ENCODE measurements at places on chromosomes 3 and 15.
A peak's percentile ranks its signal among the peaks of the same experiment; 100 is the strongest.

DNA sequence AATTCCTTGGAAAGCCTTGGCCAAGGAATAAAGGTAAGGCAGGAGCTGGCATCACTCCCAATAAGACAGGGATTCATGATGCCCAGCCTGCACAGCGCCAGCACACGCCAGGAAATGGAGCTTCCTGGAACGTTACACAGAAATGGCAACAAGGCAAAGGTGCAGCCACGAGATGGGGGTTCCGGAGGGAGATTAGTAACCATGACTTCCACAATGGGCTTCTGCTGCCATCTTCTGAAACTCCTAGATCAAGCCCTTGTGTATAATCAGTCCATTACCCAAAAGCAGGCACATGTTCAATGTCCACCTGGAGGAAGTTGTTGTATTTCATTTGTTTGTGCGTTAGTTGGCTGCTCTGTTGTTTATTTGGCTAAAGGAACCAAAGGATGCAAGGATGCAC is 131.2 kb upstream of the TRIM42 start:
- no peak for DNase-seq

GRCh38 chr3:21544076-21544462 is 206.9 kb downstream of the ZNF385D start:
- DNase-seq: no peak

- no peak for DNase-seq
Measured at GRCh38 chr3:169657351-169658124, 6.0 kb downstream of the MECOM start.

GRCh38 chr3:76308541-76308940 is 523.2 kb upstream of the ZNF717 start:
- no peak for DNase-seq

GRCh38 chr3:64575211-64575844 is 112.5 kb downstream of the ADAMTS9 start:
- DNase-seq: peak; percentile 53

GRCh38 chr15:51283026-51283425 is 55.4 kb downstream of the CYP19A1 start:
- DNase-seq: no peak

DNA sequence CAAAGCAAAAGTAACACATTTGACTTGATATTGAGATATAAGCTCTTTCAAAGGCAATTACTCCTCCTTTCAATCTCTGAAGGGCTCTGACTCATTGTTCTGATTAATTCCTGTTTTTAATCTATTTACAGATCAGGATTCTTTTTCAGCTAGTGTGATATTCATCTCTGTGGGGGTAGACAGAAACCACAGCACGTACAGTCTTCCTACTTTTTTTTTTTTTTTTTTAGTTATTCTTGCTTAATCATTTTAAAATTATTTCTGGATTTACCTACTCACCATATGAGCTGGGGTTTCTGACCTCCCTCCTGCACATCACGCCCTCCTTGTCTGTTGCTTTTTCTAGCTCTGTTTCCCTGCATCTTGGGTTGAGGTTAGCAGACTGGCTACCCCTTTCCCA is 1.4 kb downstream of the CNTN3 start:
- no peak for DNase-seq

GRCh38 chr15:92900731-92901071 is 577 bp downstream of the CHD2 start:
- DNase-seq: no peak

DNA sequence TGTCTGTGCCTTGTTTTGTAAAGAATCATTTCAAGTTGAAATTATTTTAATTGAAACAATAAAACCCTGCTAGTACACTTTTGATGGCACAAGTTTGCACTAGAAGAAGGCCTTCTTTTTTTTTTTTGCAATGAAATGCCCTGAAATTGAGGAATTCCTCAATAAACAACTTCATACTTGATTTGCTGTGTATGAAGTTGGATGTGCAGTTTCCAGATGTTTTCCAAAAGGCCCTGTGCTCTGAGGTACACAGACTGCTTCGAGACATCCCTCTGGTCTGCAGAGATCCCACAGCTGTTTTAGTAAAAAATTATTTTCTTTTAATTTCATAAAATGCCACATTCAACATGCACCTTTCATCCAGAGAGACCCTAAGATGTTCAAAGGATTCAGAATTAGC is 48.9 kb downstream of the HES1 start:
- DNase-seq: no peak

DNA sequence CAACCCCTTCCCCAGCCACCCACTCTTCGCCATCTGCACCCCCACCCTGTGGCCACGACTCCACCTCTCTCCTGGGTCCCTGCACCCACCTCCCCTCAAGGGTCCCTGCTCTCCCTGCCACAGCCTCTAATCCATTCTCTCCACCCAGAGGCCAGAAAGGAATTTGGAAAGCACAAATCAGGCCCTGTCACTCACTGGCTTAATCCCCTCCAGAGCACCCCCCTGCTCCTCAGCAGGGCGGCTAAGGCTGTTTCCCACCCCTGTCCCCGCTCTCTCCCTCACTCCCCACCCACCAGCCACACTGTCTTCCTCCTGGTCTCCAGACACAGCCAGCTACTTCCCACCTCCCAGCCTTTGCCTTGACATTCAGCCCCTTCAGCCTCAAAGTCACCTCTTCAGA is 150.0 kb upstream of the LINGO1 start:
- DNase-seq: no peak

DNA sequence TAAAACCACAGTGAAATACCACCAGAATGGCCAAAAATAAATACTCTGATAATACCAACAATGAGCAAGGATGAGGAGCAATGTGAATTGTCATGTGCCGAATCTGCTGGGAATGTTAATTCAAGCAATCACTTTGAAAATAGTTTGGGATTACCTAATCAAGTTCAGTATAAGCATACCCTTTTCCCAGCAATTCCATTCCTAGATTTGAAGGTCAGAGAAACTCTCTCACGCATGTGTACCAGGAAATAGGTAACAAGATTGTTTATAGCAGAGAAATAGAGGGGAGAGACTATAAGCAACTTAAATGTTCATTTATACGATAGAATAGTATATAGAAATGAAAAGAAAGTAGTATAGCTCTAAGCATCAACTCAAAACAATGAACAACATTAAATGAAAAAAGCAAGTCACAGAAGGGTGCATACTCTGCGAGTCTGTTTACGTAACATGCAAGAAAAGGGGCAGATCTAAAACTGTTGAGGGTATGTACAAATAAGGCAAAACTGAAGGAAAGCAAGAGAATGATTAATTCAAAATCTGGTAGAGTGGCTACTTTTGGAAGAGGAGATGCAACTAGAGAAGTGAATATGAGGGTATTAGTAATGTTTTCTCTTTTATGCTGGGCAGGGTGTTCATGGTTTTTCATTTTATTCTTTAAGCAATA is 27.4 kb downstream of the TMOD3 start:
- DNase-seq: no peak

DNA sequence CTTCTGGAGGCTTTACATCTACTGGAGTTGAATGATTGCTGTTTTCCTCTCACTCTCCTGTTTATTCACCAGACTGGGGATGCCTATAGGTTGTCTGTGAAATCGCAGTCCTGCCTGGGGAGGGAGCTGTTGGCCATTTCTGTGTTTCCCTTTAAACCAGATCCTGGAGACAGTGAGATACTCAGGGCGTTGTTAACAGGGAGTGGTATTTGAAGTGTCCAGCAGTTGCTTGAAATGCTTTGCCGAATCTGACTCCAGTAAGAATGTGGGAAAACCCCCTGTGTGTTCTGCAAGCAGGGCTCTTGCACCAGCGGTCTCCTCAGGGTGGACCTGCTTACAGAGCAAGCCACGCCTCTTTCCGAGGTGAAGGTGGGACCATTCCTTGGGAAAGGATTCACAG is 4.3 kb upstream of the LRRK1 start:
- DNase-seq: no peak

- DNase-seq: no peak
Measured at GRCh38 chr3:127825756-127826155, 3.4 kb upstream of the MGLL start.

GRCh38 chr3:193269343-193270028 is 28.5 kb downstream of the PLAAT1 start:
- no peak for DNase-seq
